ENCODE measurements at places on chromosomes 2 and 18.

- DNase-seq = no peak
Measured at GRCh38 chr2:64338910-64339500, 115.0 kb upstream of the LGALSL start.

DNA sequence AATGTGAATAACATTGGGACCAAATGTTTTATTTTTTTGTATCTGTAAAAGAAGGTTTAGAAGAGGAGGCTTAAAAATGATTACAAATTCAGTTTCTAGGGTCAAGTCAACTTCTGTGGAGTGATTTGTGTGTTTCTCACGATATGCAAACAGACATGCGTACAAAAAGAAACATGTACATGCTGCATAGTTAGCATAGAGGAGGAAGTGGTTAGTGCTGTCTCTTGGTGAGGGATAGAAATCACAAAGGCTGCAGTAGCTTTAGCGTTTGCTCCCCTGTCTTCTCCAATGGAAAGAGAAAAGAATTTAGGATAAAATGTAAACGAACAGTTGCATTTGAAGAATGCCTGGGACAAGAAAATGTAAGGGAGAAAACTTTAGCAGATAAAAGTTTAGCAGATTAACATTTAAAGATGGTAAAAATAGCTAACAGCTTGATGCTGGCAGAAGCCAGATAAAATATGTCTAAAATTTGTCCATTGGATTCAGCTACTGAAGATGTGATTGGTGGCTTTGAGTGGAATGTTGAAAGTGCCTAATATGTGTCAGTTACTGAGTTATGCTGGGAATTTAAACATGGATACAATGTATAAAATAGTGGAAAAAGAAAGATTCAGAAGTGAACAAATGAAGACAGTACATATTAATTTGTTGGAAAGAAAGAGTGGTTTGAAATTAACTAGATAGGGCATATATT is 44.9 kb downstream of the MALT1 start:
- no peak for DNase-seq

DNA sequence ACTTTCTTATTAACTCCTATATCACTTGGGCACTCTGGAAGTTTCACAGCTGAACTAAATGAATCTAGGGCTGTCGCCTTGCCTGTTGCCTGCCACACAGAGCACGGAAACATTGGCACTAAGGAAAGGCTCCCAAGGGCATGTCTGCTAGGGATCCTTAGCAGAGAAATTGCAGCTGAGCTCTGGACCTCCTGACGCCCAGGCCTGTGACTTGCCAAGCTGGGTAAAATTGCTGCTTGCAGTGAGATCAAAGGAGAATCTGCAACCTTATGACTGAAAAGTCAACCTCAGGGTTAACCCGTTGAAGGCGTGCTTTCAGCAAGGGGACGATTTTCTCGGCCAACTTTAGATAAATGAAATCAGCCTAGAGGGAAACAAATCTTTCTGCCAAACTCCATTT is 189.8 kb downstream of the NCK2 start:
- no peak for DNase-seq

DNA sequence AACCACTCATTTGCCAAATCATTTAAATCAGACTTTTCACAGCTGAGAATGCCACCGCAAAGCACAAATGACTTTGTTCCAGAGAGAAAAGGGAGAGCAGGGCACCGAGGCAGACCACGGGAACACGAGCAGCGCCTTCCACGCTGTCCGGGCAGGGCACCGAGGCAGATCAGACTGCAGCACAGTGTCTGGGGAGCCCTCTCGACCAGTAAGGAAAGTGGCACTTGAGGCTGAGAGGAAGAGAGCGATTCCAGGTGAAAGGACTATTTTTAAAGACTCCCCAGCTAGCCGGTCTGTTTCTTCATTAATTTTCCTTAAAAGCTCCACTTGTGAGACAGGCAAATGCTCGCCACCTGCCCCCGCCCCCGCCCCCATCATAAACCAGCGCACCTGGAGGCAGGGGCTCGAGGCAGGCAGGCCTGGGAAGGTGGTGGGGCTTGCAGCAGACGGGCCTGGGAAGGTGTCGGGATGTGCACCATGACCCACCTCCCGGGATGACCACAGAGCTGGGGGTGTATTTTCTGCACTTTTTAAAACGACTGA is 80.9 kb upstream of the CTDP1 start:
- DNase-seq = no peak

- DNase-seq = no peak
Measured at GRCh38 chr2:156396126-156396525, 40.1 kb upstream of the GPD2 start.

DNA sequence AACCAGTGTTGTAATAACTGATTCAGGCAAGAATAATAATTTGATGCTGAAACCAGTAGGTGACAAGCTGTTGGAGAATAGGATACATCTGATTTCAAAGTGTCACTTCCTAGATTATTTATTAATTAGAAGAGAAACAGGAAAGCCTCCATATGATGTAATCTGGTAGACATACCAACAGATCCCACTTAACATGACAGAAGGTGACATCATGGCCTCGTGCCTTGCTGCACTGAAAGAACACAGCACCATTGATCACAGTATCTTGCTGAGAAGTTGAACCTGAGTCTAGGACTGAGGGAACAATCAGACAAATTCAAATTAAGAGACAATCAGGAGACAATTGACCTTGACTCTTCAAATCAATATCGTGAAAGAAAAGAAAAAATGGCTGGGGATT is 131.6 kb upstream of the DLGAP1 start:
- DNase-seq = no peak

DNA sequence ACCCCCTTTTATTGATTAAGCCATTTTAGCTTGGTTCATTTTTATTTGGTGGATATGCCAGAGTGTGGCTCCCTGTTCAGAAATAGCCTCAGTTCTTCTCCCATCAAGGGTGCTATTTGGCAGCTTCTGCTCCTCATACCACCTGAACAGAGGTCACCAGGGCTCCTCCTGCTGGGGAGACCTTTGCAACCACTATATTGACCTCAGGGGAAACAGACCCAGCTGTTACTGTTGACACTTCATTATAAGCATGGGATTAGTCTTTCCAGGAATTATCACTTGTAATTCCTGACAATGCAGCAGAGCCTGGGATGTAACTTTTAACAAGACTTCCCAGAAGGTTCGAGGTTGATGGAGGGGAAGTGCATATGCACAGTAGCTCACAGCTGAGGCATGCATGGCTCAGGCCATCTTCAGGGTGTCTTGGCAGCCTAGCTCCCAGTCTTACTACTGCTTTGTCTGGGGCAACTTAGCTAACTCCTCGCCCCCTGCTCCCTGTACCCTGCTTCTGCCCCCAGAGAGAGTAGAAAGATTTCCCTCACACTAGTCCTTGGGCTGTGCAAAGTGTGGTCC is 239.4 kb upstream of the SPRED2 start:
- DNase-seq = no peak

DNA sequence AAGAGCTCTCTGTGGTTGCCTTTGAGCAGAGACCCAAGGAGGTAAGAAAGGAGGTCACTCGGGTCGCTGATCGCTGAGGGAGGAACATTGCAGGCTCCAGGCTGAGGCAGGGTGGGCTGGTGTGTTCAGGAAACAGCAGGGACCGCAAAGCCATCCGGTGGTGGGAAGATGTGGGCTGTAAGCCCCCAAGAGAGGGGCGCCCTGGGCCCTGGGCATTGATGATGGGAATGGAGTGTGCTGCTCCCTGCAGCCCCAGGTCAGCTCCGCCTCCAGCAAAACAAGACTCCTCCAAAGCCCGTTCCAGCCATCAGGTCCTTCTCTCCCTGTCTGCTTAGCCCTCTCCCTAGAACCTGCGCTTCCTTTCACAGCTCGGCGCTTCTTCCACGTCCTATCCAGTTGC is 229.7 kb downstream of the KLHL29 start:
- DNase-seq = no peak

Measured in fibroblast of the aortic adventitia (primary cell).